ENCODE measurements at places on chromosomes 13 and 19. TPM values are rescaled to one million over a fixed set of nuclear protein-coding genes. Genes with fewer than 3 reads are reported as not detected.
A peak's percentile ranks its signal among the peaks of the same experiment; 100 is the strongest.

- no peak for DNase-seq
Observed at GRCh38 chr13:42283574-42283973, 11.6 kb downstream of the AKAP11 start.

DNA sequence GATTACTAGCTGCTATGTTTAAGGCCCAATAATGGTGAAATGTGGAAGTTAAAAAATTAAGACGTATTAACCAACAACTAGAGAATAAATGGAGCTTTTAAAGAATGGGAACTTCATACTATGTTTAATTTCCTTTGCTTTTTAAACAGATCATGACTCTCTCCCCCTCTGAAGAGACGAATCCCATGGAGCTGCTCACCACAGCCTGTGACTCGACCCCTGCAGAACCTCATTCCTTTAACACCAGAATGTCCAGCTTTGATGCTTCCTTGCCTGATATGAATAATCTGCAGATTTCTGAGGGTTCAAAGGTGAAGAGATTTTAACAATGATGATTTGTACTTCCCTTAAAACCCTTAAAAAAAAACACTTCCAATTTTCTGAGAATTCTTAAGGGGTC lies 53.0 kb downstream of the ZAR1L start:
- DNase-seq = no peak

GRCh38 chr19:47587295-47587694 lies 14.3 kb upstream of the ZNF541 start:
- DNase-seq = no peak

GRCh38 chr13:99975626-99976025 lies 4.1 kb upstream of the ZIC5 start:
- no peak for DNase-seq

DNA sequence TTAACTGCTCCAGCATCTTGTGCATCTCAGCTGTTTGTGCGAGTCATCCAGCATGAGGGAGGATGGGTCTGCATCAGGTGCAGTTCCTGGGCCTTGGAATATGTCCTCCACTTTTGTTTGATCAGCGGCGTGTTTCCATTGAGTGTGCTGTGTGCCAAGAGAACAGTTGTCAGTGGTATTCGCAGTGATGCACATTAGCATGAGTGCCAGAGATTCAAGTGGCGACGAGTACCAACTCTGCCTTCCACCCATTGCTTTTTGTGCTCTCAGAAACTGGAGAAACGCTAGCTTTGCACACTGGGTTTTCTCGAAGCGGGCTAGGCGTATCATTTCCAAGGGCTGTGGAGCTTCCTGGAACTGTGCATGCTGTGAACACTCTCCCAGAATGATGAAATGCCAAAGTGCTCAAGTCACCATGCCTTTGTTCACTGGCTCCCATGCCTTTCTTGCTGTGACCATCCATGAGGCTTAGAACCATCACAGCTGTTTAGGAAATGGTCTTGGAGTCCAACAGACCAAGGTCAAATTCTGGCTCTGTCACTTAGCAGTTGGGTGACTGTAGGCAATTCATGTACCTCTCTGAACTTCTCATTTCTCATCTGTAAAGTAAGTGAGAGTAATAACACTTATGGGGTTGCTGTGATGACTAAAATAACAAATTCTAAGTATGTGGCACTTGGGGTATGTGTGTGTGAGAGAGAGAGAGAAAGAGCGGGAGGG lies 18.4 kb downstream of the LRCH1 start:
- DNase-seq = no peak

- no peak for DNase-seq
Observed at GRCh38 chr13:21055016-21055415, 6.4 kb downstream of the LATS2 start.

DNA sequence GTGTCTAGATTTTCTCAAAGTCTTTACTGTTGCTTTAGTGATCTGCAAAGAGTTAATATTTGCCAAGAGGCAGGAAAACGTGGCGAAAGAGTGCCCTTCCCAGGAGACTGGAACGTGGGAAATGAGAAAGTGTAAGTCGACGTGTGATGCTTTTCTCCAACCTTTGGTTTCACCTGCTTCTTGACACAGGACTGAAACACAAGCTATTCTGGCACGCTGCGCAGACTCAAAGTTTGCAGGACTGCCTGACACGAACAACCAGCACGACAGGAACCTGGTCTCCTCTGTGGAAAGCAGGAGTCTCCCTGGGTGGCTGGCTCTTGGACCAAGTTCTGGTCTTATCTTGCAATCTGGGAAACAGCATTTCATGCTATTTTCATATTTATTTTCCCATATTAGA lies 28.6 kb downstream of the RFXAP start:
- no peak for DNase-seq

GRCh38 chr13:106599875-106600797 lies 32.2 kb upstream of the ARGLU1 start:
- DNase-seq = peak; percentile 31

GRCh38 chr13:49690133-49690994 lies 922 bp downstream of the EBPL start:
- no peak for DNase-seq

- DNase-seq = no peak
Observed at GRCh38 chr13:61013796-61014195, 401.9 kb downstream of the PCDH20 start.

- DNase-seq = no peak
Observed at GRCh38 chr19:2287585-2288337, 5.8 kb upstream of the PEAK3 start.

DNA sequence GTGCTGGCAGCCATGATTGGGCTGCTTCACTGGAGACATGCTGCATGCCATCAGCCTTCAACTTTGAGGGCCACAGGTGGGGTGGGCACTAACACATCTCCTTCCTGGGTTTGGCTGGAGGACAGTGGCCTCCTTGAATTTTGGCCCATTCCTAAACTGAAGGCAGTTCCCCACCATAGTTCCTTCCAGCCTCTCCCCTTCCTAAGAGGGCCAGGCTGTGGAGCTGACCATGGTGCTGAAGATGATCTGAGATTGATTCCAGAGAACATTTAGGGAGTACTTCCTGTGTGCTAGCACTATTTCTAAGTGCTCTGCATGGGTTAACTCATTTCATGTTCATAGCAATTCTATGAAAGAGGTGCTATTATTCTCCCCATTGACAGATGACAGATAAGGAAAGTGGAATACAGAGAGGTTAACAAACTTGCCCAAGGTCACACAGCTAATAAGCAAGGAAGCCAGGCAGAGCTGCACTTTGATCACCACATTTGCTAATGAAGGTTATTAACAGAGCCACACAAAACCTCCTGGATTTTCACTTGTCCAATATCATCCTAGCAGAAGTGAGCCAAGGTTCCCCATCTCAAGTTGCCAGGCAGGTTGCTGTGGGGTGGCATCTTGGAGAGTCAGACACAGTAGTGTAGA lies 175.3 kb downstream of the ZIC5 start:
- peak; percentile 49 for DNase-seq

DNA sequence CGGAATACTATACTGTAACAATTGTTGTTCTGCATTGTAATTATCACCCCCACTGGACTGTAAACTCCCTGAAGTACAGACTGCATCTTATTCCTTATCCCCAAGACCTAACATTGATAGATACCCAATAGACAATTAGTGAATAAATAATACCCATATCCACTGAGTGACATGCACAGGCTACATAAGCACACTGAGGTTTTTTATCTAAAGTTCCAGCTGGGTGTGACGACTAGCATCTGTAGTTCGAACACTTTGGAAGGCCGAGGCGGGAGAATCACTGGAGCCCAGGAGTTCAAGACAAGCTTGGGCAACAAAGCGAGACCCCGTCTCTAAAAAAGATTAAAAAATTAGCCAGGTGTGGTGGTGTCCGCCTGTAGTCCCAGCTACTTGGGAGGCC lies 2.5 kb downstream of the KPNA3 start:
- DNase-seq = no peak

DNA sequence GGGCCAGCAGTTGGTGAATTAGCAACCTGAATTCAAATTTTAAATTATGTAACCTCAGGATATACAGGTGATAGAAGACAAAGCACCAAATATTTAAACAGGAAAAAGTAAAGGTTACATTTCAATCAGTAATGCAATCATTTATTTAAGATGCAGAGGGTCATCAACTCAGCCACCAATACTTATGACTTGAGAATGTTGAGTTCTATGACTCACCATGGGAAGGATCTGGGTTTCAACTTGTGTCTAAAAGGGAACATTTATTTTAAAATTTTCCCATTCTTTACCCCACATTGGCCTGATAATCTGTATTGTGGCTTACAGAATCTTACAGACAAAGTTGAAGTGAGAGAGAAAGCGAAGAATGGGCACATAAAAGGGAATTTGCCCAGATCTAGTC lies 418.0 kb downstream of the NDFIP2 start:
- DNase-seq = no peak

- no peak for DNase-seq
Observed at GRCh38 chr19:54164369-54165068, 5.0 kb upstream of the LENG1 start.

DNA sequence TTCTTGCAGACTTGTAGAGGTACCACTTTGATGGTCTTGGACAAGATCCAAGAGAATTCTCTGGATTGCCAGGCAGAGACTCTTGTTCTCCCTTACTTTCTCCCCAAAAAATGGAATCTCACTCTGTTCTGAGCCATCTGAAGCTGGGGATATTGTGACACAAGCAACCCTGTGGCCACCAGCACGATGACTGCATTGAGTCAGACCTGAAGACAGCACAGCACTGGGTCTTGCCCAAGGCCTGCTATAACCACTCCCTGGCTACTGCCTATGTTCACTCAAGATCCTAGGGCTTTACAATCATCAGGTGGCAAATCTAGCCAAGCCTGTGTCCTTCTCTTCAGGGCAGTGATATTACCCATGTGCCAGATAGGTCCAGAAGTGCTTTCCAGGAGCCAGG lies 202.5 kb upstream of the SERP2 start:
- no peak for DNase-seq

DNA sequence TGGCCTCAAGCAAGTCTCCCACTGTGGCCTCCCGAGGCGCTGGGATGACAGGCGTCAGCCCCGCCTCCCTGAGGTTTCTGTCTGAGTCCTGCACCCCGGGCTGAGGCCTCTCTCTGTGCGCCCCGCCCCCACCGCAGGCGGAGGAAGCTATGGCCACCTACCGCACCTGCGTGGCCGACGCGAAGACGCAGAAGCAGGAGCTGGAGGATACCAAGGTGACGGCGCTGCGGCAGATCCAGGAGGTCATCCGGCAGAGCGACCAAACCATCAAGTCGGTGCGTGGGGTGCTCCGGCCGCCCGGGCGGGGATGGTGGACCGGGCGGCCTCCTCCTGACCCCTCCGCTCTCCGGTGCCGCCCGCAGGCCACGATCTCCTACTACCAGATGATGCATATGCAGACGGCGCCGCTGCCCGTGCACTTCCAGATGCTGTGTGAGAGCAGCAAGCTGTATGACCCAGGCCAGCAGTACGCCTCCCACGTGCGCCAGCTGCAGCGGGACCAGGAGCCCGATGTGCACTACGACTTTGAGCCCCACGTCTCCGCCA lies 12.7 kb downstream of the ARHGAP45 start:
- DNase-seq = no peak

DNA sequence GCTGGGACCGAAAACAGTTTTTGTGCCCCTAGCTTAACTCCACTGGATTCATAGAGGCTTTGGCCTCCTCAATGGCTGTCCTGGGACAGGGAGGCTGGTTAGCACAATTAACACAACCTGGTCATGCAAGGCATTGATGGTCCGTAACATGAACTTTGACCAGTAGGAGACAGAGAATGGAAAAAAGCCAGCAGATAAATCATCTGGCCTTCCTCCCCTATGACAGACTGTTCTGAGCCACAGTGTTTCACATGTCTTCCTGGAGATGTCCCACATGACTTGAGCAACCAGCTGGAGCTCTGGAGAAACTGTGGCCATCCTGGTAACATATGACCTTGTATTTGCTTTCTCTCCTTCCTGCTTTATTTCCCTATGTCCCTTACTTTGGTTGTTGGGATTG lies 244.2 kb downstream of the UQCRFS1 start:
- no peak for DNase-seq

DNA sequence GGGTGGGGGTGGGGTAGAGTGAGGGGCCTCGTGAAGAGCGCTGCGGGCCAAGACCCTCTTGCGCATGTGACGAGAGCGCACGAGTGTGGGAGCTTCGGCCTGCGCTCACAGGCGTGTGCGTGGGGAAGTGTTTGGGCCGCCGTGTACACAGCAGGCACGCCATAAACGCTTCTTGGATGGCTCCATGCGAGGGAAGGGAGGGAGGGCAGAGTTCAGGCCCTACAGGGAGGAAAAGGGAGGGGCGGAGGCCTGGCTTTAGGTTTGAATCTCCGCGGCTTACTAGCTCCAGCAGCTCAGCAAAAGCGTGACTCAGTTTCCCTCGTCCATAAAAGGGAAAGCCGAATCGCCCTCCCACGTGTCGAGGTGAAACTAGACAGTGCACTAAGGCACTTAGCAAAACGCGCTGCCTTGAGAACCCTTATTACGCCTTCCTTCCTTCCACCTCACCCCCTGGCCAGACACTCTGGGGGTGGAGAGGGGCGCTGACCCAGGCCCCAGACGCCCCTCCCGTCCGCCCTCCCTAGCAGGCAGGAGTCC lies 12.5 kb downstream of the GADD45B start:
- DNase-seq = no peak

DNA sequence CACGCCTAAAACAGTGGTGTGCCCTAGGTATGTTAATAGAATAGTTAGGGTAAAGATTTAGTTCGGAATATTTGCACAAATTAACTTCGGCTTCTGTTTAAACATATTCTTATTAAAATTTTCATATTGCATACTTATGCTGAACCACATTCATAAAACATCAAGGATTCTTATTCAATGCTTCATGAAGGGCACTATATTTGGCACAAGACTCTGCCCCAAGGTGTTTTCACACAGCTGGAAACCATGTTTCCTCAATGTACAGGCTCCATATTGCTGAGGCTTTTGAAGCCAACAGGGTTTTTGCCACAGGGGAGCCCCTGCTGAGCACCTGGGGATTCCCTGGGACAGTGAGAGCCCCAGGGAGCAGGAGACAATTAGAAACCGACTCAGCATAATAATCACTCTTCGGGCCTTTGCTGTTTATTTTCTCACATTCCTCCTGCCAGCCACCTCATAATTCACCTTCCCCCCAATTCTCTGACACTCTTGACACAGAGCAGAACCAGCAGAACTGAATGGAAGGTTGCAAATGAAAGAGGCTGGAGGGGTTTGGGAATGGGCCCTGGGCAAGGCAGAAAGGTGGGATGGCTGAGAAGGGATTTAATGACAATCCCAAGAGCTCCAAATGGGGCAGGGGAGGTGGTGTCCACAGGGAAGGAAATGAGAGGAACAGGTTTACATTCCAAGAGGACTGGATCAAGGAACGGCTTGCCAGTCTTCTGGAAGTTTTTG lies 72.3 kb upstream of the POMP start:
- DNase-seq = no peak

- DNase-seq = no peak
Observed at GRCh38 chr13:99689955-99690354, 188.7 kb downstream of the TM9SF2 start.

- no peak for DNase-seq
Observed at GRCh38 chr19:57434386-57435061, 601 bp upstream of the ZNF749 start.

Gene KLK14
- polyA plus RNA-seq = 0.15 TPM

Gene ZNF714
- polyA plus RNA-seq = 20.7 TPM

Gene ZNF526
- polyA plus RNA-seq = 7.4 TPM

Gene ZNF681
- polyA plus RNA-seq = 7.9 TPM

Gene ZNF99
- polyA plus RNA-seq = 1.1 TPM

Gene CEACAM16
- not detected for polyA plus RNA-seq

Gene CEACAM8
- polyA plus RNA-seq = not detected

Gene KIR2DL3
- 0.10 TPM for polyA plus RNA-seq

Gene DIAPH3
- 14.5 TPM for polyA plus RNA-seq

Gene CLPTM1
- 127 TPM for polyA plus RNA-seq

Measured in right renal cortex interstitium (tissue), 3 donors.